HFF-Myc (cell line): ENCODE measurements at places on chromosomes 3 and 15.

DNA sequence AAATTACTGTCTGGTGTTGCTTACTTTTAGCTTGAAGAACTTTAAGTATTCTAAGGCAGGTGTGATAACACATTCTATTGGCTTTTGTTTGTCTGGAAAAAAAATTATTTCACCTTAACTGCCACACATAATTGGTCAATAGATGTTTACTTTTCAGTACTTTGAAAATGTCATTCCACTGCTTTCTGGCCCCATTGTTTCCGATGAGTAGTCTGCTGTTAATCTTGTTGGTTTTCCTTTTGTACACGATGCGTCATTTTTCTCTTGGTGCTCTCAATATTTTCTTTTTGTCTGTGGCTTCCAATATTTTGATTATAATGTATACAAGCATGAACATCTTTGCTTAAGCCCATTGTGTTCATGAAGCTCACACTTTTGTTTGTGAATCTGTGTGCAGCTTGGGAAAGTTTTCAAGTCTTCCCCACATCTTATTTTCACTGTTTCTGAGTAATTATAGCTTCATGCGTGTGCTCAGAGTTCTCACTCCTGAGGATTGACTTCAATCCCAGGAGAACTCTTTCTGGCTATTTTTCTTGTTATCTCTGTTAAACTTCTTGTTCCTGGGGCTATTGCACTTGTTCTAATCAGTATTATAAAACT, 664.7 kb downstream of the IGSF11 start:
- DNase-seq: no peak

DNA sequence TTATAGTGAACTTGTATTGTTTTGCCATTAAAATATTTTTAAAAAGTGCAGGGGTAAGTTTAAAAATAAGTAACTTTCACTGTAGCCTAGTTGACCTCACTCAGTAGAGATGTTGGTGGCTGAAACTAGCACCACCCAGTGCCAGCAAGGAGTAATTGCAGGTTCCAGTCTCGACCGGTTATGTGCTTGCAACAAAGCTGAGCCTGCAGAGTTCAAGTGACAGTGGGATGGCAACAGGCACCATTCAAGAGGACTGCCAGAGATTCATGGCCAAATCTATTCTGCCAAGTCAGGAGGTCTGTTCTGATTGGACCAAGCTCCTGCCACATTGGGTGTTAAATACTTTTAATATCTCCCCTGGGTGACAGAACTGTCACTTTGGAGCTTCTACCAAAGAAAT, 2.7 kb downstream of the ADAMTS7 start:
- peak; percentile 24 for DNase-seq

DNA sequence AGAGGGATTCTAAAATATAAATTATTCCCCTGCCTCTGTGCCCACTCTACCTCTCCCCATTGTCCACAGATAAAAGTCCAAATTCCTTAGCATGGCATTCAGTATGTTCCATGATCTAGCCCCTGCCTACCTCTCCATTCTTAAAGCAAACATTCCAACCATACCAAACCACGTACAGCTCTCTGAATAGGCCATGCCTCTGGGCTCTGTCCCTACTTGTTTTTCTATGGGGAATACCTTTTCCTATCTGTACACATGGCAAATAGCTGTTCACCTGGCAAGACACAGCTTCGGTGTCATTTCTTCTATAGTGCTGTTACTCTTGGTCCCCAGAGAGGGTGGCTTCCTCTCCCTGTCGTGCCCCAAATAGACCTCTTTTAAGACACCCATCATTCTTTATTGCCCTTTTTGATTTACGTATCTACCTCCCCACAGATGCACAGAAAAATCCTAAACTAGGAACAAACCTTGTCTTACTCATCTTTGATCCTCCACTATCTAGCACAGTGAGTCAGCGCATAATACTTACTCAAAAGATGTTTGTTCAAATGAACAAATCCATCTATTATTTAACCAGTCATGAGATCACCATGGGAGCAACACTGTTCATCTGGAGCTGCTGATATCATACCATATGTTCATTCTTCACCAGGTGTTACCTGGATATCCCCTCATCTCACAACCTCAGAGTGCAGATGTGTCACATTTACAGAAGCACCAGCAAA, 329.8 kb downstream of the THSD4 start:
- no peak for DNase-seq

DNA sequence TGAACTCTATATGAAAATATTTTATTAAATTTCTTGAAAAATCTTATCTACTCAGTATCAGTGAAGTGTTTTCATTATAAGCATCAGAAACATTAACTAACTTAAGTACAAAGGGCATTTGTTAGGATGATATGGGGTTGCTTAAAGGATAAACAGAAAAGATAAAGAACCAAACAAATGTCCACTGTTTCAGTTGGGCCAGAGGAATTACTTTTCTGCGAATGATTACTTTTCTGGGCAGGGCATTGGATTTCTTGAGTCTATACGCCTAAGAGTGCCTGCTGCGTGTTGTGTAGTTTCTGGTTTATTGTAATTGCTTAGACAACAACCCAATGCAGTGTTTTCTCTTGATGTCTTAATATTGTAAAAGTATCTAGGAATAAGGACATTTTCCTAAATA, 52.8 kb downstream of the NEO1 start:
- DNase-seq: no peak

DNA sequence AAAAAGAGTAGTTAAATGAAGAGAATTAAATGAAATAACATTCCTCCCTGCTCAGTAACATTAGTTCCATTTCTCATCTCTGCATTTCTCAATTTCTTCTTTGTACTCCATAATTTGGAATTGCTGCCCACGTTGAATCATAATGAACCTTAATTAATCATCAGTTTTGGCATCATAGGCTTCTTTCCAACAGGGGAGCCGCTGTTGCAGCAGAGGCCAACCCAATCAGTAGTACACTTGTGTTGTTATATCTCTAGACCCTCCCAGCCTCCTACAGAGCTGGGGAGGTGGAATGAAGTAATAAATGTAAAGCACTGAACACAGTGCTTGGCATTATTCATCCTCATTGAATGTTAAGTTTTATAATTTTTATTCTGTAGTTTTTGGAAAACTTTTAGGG, 240.7 kb downstream of the CHST2 start:
- DNase-seq: no peak

- DNase-seq: no peak
These were observed 27.0 kb downstream of the PSTPIP1 start for GRCh38 chr15:77021803-77022381.

GRCh38 chr15:38373016-38373415, 80.9 kb upstream of the FAM98B start:
- DNase-seq: no peak

- peak; percentile 26 for DNase-seq
These were observed 174.2 kb downstream of the NR1D2 start for GRCh38 chr3:24119321-24119751.

GRCh38 chr3:108391917-108392593, 95.7 kb downstream of the HHLA2 start:
- no peak for DNase-seq

DNA sequence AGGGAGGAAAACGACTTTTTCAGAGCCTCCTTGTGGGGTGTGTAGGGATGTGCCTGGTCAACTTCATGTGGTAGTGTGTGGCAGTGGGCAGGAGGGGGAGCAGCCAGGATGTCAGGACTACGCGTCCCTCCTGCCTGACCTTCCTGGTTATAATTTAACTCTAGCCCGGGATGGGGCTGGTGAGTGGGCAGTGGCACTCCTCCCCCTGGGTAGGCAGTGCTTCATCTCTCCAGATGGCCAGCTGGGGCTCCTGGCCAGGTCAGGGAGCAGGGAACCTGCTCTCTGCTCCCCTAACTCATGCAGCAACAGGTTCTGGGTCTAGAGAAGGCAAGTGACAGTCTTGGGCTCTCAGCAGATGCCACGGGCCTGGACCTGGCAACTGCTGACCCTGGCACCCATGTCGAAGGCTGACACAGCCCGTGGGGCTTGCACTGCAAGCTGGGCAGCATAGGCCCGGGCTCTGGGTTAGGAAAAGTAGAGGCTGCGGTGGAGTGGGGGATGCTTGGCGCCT, 2.6 kb downstream of the ITIH4 start:
- DNase-seq: no peak

- no peak for DNase-seq
These were observed 148.0 kb downstream of the TP63 start for GRCh38 chr3:189779166-189779565.

DNA sequence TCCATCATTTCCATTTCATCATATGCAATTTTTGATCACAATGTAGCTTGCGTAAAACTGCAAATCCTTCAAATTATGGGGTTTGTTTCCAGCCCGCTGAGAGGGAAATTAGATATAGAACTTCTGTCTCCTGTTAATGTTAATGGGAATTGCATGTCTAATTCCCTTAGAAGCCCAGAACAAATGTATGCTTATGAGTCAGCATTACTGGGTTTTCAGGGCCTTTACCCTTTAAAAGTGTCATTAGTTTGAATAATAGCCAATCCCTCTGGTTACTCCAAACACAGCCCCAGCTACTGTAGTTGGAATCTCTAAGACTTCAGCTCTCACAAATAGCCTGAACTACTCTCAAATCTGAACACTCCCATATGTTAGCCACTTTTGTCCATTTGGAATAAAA, 439.4 kb downstream of the C3orf38 start:
- no peak for DNase-seq

DNA sequence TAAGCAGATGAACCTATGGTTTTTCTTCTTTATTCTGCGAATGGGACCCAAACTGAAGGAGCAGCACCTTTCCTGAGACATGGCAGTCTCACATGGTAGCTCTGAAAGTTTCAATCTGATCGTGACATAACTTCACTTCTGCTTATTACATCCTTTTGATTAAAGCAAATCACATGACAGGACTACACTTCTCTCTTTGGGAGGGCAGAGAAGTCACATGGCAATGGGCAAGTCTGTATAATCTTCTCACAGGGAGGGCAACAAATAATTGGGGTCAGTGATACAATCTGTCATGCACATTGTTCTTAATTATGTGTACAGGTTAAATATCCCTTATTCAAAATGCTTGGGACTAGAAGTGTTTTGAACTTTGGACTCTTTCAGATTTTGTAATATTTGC, 21.6 kb downstream of the NCBP2 start:
- no peak for DNase-seq

- no peak for DNase-seq
These were observed 28.6 kb downstream of the AP3S2 start for GRCh38 chr15:89864958-89865739.

- DNase-seq: no peak
These were observed 34.9 kb upstream of the UMPS start for GRCh38 chr3:124695369-124695768.
